NCI-H1694 (cell line): ENCODE measurements at places on chromosomes 3 and 15.

- DNase-seq, result no peak
These were observed 34.4 kb upstream of the MYO5C start for GRCh38 chr15:52329987-52330386.

GRCh38 chr3:46731795-46732194, 14.1 kb upstream of the PRSS50 start:
- no peak for DNase-seq

- DNase-seq, result no peak
These were observed 6.6 kb upstream of the CCR8 start for GRCh38 chr3:39322936-39323335.

GRCh38 chr3:58082047-58082446, 73.8 kb downstream of the FLNB start:
- DNase-seq, result no peak

DNA sequence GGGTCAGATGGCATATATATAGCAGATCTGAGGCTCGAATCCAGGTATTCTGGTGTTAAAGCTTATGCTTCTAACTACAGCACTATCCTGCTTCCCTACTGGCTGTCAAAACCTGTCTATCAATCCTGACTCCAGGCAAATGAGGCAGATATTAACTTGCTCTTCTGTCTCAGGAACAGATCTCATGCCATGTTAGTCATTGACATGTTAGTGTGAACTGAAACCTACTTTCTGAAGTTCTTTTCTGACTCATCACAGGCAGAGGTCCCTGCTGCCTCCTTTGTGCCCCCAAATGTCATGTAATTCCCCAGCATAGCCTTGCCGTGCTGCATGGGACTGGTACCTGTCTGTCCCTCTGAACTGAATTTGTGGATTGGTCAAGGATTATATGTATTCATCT, 125.0 kb upstream of the SMAD3 start:
- no peak for DNase-seq

DNA sequence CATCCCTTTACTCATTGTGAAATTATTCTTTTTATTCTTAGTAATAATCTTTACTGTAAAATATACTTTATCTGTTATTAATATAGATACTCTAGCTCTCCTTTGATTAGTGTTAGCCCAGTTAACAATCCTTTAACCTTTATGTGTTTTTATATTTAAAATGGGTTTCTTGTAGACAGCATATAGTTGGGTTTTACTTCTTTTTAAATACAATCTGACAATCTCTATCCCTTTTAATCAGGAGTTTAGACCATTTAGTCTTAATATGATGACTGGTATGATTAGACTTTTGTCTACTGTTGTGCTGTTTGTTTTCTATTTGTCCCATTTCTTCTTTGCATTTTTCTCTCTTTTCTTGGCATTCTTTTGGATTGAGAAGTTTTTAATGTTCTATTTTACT, 30.1 kb downstream of the GLCE start:
- DNase-seq, result no peak

DNA sequence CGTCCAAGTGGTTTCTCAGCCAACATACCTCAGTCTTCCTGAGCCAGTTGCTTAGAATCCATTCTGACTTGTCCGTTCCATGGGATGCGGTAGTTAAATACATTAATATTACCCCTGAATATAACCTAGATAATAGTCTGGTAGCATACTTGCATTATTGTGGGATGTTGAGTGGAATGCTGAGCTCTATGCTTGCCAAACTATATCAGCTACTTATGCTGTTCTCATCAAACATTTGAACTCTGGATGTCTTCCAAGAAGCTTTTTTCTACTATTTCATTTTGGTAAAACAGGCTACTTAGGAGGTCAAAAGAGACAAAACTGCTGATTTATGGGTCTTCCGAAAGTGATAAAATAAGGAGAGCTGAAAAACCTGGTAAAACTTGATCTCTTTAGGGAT, 429.5 kb downstream of the NAALADL2 start:
- no peak for DNase-seq

- no peak for DNase-seq
These were observed 310.6 kb downstream of the NLGN1 start for GRCh38 chr3:173708191-173708590.
